Fibroblast of villous mesenchyme (primary cell): ENCODE measurements at places on chromosomes 3 and 15.

DNA sequence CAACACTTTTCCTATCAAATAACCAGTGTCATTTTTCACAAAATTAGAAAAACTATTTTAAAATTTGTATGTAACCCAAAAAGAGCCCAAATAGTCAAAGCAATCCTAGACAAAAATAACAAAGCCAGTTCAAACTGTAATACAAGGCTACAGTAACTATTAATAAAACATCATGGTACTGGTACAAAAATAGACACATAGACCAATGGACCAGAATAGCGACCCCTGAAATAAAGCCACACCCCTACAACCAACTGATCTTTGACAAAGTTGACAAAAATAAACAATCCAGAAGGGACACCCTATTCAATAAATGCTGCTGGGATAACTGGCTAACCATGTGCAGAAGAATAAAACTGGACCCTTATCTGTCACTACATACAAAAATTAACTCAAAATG is 19.9 kb downstream of the TM4SF18 start:
- DNase-seq: no peak

GRCh38 chr3:126524429-126524988 is 554 bp downstream of the CHST13 start:
- no peak for DNase-seq

DNA sequence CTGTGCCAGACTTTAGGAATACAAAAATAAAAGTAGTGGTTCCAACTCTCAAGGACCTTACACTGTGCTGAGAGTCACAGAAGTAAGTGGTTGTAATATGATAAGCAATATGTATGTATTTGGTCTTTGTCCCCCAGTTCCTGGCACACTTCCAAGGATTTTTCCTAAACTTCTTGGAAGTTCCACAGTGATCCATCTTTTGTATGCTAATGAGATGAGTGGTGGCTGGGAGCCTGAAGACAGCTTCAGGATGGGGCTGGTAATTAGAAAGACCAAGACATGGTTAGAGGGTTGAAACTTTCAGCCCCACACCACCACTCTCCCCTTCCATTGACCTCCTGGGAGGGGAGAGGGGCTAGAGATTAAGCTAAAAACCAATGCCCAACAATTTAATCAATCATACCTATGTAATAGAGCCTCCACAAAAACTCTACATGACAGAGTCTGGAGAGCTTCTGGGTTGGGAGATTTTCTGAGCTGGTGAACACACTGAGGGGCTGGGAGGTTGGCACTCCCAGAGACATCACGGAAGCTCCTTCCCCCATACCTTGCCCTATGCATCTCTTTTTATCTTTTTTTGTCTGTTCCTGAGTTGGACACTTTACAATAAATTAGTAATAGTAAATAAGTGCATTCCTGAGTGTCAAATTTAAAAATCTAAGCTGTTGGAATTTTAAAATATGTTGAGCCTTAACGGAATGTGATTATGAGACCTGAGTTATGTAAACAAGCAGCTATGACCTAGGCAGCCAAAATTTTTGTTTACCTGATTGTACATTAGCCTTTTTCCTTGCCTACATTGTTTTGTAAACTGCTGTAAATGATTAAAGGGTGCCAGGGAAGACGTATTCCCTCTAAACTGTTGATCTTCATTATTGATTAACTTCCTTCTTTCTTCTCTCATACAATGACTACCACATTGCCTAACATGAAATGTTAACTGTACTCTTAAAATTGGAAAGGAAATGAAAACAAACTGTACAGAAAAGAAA is 24.3 kb downstream of the CD200R1L start:
- peak; percentile 37 for DNase-seq

- no peak for DNase-seq
These were observed 4.7 kb downstream of the LINGO1 start for GRCh38 chr15:77628010-77628409.

DNA sequence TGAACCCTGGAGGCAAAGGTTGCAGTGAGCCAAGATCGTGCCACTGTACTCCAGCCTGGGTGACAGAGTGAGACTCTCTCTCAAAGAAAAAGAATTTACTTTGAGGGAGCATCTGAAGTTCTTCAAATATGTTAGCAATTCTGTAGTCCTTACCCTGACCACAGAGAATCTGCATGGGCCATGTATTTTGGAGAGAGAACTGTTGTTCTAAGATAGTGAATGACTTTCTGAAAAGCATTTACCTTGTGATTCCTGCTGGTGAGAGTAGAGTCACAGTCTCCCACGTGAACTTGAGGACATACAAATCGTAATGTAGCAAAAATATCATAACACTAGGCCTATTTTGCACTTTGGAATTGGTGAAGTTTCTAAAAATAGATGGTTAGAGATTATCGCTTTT is 3.9 kb downstream of the BRK1 start:
- no peak for DNase-seq

DNA sequence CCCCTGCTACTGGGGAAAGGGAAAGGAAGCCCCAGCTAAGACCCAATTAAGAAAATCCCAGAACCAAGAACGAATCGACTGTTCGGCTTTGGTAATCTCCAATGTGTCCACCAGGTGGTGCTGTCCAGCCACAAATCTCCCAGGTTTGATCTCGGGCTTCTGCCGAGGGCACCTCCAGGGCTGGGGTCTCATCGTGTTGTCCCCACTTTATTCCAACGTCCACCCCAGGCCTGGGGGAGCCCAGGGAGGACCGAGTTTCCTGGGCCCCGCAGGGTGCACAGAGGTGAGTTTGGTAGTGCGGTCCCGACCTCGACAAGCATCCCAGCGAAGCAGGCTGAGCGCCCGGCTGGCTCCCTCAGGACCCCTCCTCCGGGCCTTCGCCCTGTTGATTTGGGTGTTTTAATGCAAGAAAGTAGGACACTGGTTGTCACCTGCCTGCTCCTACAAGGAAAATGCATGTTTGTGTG is 185.1 kb downstream of the GOLGA6L6 start:
- DNase-seq: peak; percentile 69

GRCh38 chr3:132638706-132639105 is 20.9 kb downstream of the ACAD11 start:
- peak; percentile 42 for DNase-seq

GRCh38 chr3:98022978-98023820 is 11.9 kb downstream of the GABRR3 start:
- peak; percentile 82 for DNase-seq

- no peak for DNase-seq
These were observed 26.1 kb upstream of the ZCWPW2 start for GRCh38 chr3:28322464-28322863.

DNA sequence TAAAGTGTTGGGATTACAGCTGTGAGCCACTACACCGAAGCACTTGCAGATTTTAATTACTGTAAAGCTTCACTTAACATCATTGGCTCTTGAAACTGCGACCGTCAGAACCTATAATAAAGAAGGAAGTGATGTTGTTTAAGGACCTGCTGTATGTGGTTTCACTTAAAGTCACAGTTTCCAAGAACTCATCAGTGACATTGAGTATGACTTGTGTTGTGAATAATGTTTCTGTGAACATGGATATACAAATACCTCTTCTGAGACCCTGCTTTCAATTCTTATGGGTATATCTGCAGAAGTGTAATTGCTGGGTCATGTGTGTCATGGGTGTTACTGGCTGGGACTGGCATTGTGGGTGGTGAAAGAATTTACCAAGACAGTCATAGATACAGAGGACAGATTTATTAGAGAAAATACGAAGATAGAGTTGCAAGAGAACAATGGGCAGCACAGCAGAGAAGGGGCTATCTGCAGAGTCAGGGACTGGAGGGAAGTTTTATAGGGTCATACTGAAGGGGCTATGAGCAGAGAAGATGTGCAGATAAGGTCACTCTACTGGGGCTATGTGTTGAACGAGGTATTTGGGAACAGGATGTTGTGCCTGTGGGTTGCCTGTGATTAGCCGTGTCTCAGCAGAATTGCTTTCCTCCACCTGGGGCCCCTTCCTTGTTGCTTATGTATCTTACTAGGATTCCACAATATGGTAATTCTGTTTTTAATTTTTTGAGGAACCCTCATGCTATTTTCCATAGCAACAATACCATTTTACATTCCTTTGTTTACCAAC is 4.5 kb downstream of the NDUFB5 start:
- no peak for DNase-seq

DNA sequence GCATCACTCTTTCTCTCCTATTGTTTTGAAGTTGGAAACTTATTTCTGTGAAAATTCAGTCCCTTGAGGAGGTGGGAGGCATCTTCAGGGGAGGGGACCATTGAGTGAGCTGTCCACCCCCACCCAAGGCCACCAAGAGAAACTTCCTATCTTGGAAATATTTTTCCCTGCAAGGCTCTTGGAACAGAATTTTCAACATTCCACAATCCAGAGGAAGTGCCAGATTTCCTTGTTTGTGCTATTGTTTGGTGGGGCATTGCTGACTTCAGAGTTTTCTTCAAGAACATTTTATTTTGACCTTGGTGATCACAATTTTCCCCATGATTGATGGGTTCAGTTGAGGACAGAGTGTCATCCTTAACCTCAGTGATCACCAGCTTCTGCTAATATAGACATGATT is 12.0 kb downstream of the DNASE1L3 start:
- DNase-seq: no peak

DNA sequence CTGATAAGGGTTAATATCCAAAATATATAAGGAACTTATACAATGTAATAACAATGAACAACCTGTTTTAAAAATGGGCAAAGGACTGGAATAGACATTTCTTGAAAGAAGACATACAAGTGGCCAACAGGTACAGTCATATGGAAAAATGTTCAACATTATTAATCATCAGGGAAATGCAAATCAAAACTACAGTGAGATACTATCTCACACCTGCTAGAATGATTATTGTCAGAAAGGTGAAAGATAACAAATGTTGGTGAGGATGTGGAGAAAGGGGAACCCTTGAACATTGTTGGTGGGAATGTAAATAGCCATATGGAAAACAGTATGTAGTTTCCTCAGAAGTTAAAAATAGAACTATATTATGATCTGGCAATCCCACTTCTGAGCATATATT is 20.4 kb downstream of the GOLM2 start:
- DNase-seq: no peak

DNA sequence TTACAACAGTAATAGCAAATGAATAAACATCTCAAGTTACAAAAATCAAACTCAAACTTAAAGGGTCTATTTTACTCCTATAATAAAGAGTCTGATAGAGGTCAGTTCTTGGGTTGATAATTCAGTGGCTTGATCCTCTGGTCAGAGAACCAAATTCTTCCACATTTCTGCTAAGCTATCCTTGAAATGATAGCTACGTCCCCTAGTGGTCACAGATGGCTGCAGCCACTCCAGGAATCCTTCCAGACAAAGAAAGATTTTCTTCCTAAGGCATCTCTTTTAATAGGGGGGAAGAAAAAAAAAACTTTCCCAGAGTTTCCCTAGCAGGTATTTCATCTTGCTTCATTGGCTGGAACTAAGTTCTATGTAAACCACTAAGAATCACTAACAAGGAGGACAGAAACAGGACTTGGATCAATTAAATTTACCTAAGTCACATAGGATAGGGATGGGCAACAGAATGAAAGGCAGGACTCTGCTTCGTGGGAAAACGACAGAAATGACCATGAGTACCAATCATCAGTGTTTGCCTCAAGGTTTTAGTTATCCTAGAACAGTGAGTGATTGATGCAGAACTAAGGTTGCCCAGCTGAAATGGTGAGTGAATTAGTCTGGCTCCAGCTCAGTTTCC is 160.7 kb downstream of the STAC start:
- peak; percentile 47 for DNase-seq

GRCh38 chr15:90619939-90620338 is 90.2 kb downstream of the CRTC3 start:
- DNase-seq: no peak

- no peak for DNase-seq
These were observed 459.4 kb upstream of the TGFBR2 start for GRCh38 chr3:30146978-30147377.

GRCh38 chr3:39347586-39347876 is 18.0 kb downstream of the CCR8 start:
- DNase-seq: no peak

DNA sequence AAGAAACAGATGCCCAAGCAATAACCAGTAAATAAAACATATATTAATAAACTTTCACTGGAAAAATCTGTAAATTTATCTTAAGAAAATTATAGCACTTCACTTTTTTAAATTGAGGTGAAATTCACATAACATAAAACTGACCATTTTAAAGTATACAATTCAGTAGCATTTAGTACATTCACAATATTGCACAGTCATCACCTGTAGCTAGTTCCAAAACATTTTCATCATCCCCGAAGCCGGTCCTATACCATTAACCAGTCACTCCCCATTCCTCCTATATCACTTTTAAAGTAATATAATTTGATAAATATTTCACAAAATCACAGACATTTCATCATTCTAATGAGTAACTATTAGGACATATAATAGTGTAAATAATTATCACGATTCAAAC is 8.0 kb upstream of the LRRIQ4 start:
- no peak for DNase-seq

DNA sequence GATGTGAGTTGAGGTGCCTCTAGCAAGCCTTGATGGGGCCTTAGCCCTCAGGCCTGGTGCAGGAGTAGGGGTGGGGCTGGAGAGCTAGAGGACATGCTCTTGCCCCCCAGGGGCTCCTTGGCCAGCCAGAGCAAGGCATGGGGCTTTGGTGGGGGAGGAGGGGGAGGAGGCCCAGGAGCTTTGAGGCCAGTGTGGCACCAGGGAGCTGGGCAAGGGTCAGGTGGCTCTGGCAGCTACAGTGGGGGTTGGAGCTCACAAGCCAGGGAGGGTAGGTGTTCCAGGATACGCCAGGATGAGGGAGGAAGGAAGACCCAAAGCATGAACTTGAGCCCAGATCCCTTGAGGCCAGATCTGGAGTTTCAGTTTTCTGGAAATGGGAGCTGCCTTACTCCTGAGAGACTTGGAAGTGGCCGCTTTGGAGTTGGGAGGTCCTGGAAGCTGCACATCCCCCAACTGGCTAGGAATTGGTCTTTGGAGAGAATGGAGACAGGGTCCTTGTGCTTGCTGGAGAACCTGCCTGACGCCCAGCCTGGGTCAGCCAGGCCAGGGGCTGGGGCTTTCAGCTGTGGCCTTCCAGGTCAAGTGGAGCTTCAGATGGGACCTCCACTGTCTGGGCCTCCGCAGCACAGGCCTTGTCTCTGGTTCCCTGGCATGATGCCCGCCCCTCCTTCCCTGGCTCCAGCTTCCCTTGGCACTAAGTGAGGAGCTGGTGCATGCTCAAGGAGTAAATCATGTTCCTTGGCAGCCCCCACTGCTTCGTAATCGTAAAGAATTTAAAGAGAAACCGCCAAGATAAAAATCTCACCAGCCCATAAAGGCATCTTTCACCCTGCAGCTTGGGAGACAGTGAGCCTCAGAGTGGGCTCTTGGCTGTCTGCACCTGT is 8.7 kb downstream of the SEMA3F start:
- peak; percentile 52 for DNase-seq
